ENCODE measurements at places on chromosomes 7 and 10. TPM values are rescaled to one million over a fixed set of nuclear protein-coding genes. Genes with fewer than 3 reads are reported as not detected.

- DNase-seq, result no peak
Measured at GRCh38 chr10:851901-852300, 79.6 kb downstream of the LARP4B start.

DNA sequence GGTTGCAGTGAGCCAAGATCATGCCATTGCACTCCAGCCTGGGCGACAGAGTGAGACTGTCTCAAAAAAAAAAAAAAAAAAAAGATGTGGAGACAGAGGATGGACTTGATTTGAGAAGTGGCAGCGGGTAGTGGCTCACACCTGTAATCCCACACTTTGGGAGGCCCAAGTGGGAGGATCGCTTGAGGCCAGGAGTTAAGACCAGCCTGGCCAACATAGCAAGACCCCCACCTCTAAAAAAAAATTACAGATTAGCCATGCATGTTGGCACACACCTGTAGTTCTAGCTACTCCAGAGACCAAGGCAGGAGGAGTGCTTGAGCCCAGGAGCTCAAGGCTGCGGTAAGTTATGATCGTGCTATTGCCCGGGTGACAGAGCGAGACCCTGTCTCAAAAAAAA is 24.3 kb upstream of the ASCC1 start:
- DNase-seq, result no peak

- DNase-seq, result peak; percentile 91
Measured at GRCh38 chr10:73730153-73730906, 13.8 kb upstream of the SEC24C start.

Gene CACNB2
- total RNA-seq, result 2.1 TPM

Gene SLC18A2
- under 0.01 TPM for total RNA-seq

Gene MYO1G
- total RNA-seq, result 0.09 TPM

Measured in fibroblast of the aortic adventitia (primary cell).